ENCODE measurements at places on chromosomes 13 and 19.

GRCh38 chr19:46014534-46014933 is 8.3 kb downstream of the PGLYRP1 start:
- DNase-seq = no peak

- DNase-seq = no peak
These were observed 33.0 kb downstream of the LYL1 start for GRCh38 chr19:13069415-13070359.

GRCh38 chr19:42170715-42171114 is 38.5 kb upstream of the POU2F2 start:
- no peak for DNase-seq

GRCh38 chr13:51999510-51999911 is 11.7 kb downstream of the ATP7B start:
- no peak for DNase-seq

DNA sequence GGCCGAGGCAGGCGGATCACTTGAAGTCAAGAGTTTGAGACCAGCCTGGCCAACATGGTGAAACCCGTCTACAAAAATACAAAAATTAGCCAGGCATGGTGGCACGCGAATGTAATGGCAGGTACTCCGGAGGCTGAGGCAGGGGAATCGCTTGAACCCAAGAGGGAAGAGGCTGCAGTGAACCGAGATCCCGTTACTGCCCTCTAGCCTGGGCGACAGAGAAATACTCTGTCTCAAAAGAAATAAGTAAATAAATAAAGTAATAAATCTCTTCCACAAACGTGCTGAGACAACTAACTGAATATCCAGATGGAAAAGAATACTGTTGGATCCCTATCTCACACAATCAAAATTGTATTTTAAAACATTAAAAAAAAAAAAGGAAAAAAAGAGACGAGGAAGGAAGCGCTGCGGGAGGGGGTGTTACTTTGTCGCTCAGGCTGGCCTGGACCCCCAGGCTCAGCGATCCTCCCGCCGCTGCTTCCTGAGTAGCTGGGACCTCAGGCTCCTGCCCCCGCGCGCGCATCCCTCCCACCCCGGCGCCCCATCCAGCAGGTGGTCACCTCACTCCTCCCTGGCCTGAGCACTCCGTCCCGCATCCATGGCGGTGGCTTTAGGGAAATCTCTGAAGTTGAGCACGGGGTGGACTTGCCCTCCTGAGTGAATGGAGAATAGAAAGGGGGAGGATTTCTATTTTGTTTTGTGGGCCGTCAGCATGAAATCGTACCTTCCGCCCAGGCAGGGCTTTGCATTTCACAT is 628 bp upstream of the ZNF813 start:
- DNase-seq = no peak

DNA sequence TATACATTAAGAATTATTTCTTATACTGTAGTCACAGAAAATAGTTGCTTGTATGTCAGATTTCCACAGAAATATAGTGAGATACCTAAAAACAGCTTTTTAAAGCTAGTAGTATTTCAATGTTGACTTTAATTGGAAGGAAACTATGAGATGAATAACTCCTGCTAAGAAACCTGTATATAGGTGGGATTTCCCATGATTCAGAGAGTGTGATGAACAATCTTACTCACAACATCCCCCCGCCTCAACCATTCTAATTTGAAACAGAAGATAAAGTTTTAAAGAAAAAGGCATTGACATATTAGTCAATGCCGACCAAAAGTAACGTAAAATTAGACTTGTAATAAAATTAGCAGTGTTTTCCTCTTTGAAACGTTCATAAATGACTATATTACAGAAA is 1.4 kb upstream of the MIR17HG start:
- no peak for DNase-seq

DNA sequence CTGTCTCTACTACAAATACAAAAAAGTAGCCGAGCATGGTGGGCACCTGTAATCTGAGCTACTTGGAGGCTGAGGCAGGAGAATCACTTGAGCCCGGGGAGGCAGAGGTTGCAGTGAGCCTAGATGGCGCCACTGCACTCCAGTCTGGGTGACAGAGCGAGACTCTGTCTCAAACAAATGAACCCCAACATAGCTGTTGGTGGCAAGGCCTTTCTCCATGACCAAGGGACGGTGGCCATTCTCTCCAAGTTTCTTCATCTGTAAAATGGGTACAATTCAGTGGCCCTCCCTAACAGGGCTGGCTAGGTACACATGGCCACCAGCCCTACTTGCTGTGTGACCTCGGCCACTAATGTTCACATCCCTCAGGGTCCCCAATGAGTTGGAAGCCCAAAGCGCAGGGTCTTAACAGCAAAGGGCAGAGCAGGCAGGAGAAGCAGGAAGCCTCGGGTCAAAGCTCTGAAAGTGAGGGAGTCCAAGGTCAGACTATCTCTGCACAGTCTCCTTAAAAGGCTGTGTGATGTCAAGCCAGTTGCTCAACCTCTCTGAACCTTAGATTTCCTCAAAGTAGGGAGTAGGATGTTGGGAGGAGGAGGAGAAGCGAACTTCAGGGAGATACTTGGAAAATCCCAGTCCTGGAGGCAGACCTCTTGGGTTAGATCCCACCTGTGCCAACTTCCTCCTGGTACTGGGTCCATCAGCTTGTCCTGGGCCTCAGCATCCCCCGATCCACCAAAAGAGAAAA is 2.7 kb downstream of the JUND start:
- DNase-seq = no peak

GRCh38 chr13:43243711-43244110 is 220.3 kb downstream of the DNAJC15 start:
- DNase-seq = no peak

- DNase-seq = no peak
These were observed 3.7 kb upstream of the FCER2 start for GRCh38 chr19:7705387-7706187.

- no peak for DNase-seq
These were observed 2.3 kb downstream of the LINGO3 start for GRCh38 chr19:2305452-2306280.

Measured in suprapubic skin (tissue), 4 donors.